ENCODE measurements at places on chromosomes 5 and 9.

- no peak for DNase-seq
These were observed 5.7 kb downstream of the NAIF1 start for GRCh38 chr9:128061275-128061960.

DNA sequence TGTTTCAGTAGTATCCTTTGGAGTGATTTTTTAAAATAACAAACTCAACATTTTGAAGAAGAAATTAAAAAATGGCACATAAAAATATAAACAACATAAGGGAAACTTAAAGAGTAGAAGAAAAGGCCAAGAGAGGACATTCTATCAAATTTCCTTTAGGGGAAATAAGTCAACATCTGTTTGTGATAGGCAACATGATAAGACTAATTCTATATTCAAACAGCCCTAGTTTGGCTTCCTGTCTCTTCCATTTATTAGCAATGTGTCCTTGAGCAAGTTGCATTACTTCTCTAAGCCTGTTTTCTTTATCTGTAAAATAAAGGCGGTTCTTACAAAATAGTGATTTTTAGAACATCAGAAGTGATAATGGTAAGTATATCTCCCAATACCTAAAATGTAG, 24.7 kb downstream of the TYRP1 start:
- DNase-seq: no peak

DNA sequence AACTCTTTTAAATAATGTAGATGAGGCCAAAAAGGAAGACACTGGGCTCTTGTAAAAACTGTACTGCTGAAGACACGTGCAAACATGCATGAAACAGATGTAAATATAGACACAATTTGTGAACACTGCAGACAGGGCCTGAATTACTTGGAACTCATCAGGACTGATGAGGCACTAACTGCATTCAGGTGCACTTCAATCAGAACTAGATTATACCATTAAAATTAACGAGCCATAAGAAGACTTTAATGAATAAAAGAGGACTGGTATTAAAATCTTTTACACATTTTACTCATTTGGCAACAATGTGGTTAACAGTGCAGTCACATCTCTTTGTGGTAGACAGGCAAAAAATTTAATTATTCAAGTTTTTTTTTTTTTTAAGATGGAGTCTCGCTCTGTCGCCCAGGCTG, 13.4 kb upstream of the ZCCHC9 start:
- DNase-seq: no peak

GRCh38 chr5:13766236-13766635, 178.3 kb downstream of the DNAH5 start:
- no peak for DNase-seq

DNA sequence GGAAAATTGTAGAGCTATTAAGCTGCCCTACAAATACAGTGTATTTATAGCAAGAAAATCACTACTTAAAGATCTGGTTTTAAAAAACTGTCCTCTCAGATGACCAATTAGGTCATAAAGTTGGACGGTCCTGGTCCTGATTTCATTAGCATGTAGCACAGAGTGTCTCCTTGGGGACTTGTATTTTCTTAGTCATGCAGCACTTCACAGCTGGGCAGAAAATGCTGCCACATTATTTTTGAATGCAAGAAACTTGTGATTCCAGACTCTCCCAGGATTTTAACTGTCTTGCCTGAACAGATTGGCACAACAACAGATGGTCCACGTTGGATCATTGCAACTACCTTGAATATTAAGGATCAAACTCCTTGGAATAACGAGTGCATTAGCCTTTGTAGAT, 348.1 kb upstream of the SGCD start:
- DNase-seq: no peak

DNA sequence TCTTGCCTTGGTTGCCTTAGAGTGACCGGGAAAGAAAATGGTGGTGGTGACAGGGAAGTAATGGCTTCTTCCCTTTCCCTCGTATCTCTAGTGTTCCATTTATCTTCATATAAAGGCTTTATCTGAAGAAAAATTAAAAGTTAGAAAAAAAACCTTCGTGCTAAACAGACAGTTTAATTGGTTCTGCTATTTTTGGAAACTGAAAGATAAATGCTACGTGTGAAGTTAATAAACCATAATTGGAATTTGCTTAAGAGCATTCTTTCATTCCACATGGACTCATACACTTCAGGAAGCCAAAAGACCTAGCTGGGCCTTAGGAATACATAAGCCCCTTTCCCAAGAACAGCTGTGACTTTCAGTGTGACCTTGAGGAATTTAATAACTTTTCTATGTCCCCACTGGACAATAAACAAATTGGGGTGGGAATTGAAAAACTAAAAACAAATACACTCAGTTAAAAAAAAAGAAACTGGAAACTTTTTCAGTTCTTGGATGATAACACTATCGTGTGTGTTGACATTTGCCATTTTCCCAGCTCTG, 818.8 kb upstream of the WWC1 start:
- DNase-seq: no peak

DNA sequence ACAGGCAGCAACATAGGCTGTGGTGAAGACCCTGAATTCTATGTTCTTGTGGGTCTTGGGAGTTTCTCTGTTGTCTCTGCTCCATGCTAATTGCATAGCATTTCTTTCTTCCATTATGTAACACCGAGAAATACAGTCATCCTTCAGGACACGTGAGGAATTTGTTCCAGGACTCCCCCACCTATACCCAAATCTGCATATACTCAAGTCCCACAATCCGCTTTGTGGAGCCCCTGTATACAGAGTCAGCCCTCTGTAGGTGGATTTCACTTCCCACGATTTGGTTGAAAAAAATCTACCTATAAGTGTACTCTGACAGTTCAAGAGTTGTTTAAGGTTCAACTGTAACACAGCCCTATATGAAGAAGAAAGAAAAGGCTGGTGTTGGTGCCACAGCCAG, 22.1 kb downstream of the ANKRD33B start:
- no peak for DNase-seq

GRCh38 chr9:119071636-119072035, 297.6 kb downstream of the BRINP1 start:
- DNase-seq: no peak

DNA sequence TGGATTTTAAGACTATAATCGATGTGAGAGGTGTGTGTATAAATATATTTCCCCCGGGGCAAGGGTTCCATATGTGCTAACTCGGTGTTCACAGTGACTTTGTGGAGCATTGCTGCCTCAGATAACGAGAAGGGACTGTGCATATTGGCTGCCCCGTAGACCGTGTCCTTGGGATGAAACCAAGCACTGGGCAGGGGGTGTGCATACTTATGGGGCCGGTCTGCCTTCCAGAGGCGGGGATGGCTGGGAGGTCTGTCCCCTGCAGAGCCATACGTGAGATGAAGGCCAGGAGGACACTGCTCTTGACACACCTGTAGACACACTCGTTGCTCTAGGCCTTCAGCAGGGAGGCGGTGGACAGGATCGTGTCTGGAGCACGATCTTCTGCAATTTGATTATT, 56.0 kb upstream of the ZNF354A start:
- no peak for DNase-seq

GRCh38 chr5:10199692-10200091, 50.0 kb downstream of the ATPSCKMT start:
- DNase-seq: no peak

GRCh38 chr9:135698767-135699166, 514 bp downstream of the SOHLH1 start:
- no peak for DNase-seq

DNA sequence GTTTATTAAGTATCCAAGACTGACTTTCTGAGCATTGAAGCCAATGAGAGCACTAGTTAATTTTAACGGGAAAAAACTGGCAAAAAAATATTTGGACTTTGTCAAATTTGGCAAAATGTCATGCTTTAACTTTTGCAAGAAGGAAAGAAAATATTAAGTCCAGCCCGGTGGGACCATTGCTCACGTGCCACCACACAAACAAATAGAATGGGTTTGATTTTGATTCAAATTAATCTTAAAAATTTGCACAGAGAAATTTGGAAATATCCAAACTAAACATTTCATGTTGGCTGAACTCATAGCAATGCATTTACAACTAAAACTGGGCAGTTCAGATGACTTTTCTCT, 302.2 kb downstream of the EBF1 start:
- no peak for DNase-seq

DNA sequence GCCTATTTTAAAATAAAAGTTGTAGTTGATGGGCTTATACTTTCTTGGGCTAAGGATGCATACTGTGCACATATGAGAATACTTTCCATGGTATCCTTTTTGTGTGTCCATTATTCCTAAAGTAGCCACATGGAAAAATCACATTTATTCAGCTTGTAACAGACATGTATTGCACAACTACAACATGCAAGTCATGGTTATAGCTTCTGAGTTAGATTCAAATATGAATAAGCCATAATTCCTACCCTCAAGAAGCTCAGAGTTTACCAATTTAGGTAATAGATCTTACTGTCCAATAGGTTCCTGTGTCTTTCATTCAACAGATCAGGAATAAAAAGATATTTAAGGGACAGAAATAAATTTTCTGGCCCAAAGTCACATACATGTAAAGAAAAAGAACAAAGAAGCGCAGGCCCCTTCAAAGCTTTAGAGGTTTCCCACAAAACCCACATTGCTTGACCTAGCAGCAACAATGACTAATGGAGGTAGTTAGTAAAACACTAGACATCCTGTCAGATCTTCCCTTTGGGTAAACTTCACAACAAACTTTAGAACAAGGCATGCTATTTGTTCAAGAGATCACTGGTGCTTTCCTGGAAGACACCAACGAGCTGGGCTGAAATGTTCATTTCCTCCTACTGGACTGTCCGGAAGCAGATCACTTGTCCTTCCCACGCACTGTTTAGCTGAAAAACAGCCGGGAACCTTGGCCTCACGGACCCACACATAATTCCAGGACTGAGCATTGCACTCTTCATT, 78.4 kb upstream of the ITGA1 start:
- DNase-seq: no peak

- no peak for DNase-seq
These were observed 13.0 kb downstream of the TNIP1 start for GRCh38 chr5:151067632-151068432.

DNA sequence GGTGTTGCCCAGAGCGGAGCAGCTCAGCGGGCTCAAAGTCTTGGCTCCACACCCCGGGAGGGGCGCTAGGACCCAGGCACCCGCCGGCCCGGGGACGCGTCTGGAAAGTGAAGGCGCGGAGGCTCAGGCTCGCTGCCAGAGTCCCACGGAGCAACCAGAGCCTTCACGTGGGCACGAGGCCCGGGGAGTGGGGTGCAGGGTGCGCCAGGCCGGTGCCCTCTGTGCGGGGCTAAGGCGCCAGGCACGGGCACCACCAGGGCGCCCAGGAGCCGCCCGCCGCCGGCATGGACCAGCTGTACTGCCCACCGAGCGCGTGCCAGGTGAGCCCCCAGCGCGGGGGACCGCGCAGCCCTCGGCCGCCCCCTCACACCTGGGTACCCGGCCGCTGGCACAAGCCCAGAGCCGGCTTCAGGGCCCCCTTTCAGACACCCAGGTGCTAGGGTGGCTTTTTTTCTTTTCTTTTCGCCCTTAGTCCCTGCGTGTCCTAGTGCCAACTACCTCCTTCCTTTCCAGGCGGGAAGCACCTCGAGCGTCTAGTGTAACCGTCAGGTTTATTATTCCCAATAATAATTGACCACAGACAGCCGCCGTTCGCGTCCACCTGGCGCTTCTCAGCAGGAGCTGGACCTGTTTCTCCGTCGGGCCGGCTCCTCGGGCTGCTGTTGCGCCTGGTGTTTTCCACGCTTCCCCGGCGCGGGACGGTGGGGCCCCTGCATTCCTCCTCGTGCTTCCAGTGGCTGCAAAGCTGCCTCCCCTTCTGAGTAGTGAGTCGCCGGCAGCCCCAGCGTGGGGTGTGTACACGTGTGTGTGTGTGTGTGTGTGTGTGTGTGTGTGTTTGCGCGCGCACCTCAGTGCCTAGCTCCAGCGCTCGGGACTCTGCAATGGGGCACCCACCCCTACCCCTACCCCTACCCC, 30.1 kb upstream of the PDE8B start:
- DNase-seq: no peak

DNA sequence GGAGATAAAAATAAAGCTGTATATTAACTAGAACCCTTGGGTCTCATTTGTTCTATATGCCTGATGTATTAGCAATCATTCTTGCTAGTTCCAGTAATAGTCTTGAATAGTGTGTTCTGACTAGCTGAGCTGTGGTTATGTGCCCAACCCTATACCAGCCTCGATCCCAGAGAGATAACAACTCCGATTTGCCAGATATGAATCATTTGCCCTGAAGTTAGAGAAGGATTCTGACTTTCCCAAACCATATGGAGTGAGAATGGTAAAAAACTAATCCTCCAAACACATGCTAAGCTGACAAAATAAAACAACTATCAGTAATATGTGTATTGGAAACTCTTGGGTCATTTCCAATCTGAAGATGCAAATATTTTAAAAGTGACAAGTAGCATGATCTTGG, 64.8 kb downstream of the ALDH1A1 start:
- no peak for DNase-seq

GRCh38 chr9:131583836-131584555, 38.7 kb downstream of the PRRT1B start:
- DNase-seq: no peak

- no peak for DNase-seq
These were observed 216.2 kb upstream of the IER5L start for GRCh38 chr9:129394061-129394885.

- no peak for DNase-seq
These were observed 279.5 kb upstream of the PIK3R1 start for GRCh38 chr5:67935908-67936566.

- no peak for DNase-seq
These were observed 770.0 kb upstream of the CDH10 start for GRCh38 chr5:25414742-25415141.

DNA sequence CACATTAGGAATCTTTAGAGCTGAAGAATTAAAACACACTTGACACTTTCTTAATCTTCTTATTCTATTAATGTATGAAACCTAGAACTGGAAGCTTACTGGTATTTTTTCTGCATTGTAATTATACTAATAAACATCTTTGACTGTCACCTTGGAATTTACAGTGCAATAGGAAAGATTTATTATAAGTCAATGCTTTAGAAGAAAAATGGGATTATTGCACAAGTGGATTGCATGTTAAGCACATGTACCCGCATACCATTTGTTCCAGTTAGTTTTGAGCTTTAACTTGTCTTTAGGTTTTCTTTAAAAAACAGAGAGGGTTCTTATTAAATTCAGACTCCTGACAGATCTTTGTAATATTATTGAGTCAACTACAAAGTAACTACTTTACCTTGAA, 278.5 kb downstream of the CCDC171 start:
- DNase-seq: no peak

- no peak for DNase-seq
These were observed 38.6 kb upstream of the SRP19 start for GRCh38 chr5:112822456-112822855.

DNA sequence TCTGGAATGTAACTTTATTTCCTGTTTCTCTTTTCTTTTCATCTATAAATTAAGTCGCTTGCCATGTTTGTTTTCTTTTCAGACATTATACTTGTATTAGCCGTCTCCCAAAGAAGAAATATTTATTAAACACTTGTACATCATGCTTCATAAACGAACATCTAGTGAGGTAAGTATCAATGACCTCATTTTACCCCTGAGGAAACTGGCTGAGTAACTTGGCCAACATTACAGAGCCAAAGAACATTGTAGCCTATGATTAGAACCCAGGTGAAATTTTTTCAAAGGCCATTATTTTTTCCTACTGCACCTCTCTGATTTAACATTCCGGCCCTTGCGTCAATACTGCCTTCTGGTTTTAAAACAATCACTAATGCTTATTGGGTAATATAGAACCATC, 4.2 kb downstream of the FREM1 start:
- DNase-seq: no peak

Data from cortex of kidney (tissue), 1 donor.